NCI-H2029 treated with DMSO at 0.1 percent for 48 hours (cell line): ENCODE measurements at places on chromosomes 1 and 21.

- no peak for DNase-seq
These were observed 111.9 kb downstream of the GLIS1 start for GRCh38 chr1:53627031-53627430.

GRCh38 chr1:226125097-226125630 is 61.4 kb downstream of the ACBD3 start:
- peak; percentile 34 for DNase-seq

- DNase-seq, result no peak
These were observed 6.2 kb downstream of the TMEM125 start for GRCh38 chr1:43275826-43276620.

DNA sequence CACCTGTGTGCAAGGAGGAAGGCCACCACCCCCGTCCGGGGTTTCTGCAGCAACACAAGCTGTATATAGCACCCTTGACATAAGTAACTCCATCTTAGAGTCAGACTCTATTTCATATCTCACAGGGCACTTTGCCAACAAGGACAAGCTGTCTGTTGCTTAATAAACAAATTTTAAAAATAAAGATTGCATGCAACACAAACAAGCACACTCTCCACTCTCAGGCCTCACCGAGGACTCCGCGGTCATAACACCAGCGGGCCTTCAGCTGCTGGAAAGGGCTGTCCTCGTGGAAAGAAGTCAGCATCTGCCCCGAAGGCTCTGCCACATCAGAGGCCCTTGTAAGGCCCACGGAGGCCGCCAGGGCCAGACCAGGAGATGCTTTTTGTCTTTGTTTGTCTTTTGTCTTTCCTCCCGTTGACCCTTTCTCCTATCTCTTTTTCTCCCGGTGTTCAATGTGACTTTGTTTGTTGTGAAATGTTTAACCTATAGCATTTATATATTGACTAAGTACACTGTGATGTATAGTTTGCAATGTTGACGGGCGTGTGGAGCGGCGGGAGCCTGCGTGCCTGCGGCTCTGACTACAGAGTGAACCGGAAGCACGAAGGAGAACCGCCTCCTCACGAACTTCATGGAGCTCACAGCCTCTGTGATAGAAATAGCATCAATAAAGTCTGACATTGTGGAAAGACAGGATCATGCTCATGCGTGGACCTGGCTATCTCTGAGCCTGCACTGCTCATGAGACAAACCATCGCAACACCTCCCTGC is 24.1 kb downstream of the MEGF6 start:
- DNase-seq, result no peak

GRCh38 chr1:1088801-1089680 is 14.9 kb upstream of the RNF223 start:
- DNase-seq, result no peak

- no peak for DNase-seq
These were observed 134.7 kb upstream of the VANGL1 start for GRCh38 chr1:115506924-115507589.

GRCh38 chr1:15196807-15197530 is 43.4 kb downstream of the TMEM51 start:
- DNase-seq, result no peak

DNA sequence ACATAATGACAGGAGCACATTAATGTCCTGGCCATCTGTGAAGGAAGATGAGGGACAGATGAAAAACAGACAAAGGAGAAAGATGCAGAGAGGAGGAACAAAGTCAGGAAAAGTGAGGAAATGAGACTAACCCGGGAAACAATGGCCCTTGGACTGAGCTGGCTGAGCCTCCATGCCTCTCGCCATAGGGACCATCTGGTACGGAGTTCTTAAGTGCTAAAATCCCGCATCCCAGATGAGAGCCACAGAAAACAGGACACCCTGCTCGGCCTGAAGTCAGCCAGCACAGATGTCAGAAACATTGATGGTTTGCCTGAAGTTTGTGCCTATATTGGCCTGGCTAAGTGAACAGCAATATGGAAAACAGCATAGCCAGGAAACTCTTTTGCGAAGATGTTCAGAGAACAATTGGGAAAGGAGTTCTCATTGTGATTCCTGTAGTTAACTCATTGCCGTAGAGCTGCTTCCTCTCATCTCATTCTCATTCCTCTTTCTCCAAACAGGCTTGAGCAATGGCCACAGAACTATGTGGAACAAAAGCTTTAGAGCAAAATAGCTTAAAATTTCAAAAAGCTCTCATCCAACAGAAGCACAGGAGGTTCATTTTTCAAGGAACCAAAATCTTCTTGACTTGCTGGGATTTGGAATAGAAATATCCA is 96.6 kb downstream of the ASTN1 start:
- DNase-seq, result no peak

GRCh38 chr1:162327788-162328165 is 48.9 kb downstream of the SPATA46 start:
- no peak for DNase-seq

DNA sequence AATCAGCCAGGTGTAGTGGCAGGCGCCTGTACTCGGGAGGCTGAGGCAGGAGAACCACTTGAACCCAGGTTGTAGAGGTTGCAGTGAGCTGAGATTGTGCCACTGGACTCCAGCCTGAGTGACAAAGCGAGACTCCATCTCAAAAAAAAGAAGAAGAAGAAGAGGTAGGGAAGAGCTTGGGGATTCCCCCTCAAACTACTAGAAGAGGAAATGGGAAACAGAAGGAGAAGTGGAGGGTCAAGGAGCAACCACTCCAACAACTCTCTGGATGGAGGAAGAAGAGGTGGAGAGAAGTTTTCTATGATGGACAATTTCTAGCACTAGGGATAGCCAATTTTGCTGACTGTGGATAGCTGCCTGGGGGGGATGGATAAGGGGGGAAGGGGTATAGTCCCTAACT is 14.9 kb upstream of the SLAMF9 start:
- DNase-seq, result no peak

- no peak for DNase-seq
These were observed 68.0 kb downstream of the FAAP20 start for GRCh38 chr1:2126331-2127186.

- DNase-seq, result no peak
These were observed 58.9 kb downstream of the C1orf94 start for GRCh38 chr1:34235594-34235993.

- DNase-seq, result no peak
These were observed 19.5 kb upstream of the PSMB2 start for GRCh38 chr1:35660581-35661473.

- DNase-seq, result peak; percentile 84
These were observed at the start of gene VPS45 for GRCh38 chr1:150067184-150068108. TSS of gene VPS45 (plus strand) at chr1:150067776. CDS start at chr1:150067858, 82 bp downstream.

DNA sequence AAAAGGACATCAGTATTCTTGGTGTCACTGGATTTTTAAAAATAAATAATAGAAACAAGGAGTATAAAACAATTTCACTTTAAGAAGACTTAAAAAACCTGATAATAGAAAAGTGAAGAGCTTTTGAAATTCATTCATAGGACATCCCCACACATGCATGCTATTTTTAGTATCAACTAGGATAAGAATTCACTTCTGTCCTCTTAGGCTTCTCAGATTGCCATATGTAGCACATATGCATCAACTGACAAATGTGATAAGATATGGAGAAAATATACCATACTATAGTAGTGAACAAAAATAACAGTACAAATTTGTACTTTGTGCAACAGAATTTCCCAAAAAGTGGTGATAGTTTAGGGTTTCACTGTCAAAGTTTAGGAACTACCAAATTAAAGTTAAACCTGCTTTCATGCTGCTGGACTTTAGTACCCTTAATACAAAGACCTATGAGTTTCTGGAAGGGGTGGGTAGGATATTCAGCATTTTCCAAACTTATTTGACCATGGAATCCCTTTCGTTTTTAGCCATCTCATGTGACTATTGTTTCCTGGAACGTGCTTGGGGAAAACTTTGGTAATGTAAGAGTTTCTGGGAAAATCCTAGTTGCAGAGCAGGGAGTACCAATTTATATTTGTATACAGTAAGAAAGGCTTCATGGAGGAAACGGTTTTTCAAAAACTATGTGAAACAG is 19.8 kb downstream of the RPRD2 start:
- DNase-seq, result no peak

DNA sequence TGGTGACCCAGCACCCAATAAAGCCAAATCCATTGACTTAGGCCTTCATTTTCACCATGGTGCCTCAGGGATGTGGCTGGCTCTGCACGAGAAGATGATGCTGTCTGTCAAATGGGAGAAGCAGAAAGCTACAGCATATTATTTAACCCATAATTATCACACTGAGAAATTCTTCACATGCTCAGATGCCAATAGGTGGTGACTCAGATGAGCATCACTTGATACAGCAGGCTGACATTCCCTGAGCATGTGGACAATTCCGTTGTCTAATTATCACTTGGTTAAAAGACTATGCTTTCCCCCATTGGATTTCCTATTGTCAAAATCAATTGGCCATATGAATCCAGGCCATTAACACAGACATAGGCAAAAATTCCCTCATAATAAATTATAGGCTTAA is 44.0 kb upstream of the HSD3B1 start:
- no peak for DNase-seq

GRCh38 chr21:39221282-39221996 is 38.2 kb upstream of the PSMG1 start:
- DNase-seq, result no peak

GRCh38 chr1:230646710-230647302 is 4.5 kb downstream of the COG2 start:
- DNase-seq, result no peak

GRCh38 chr1:214900590-214900989 is 181.9 kb upstream of the KCNK2 start:
- DNase-seq, result no peak

DNA sequence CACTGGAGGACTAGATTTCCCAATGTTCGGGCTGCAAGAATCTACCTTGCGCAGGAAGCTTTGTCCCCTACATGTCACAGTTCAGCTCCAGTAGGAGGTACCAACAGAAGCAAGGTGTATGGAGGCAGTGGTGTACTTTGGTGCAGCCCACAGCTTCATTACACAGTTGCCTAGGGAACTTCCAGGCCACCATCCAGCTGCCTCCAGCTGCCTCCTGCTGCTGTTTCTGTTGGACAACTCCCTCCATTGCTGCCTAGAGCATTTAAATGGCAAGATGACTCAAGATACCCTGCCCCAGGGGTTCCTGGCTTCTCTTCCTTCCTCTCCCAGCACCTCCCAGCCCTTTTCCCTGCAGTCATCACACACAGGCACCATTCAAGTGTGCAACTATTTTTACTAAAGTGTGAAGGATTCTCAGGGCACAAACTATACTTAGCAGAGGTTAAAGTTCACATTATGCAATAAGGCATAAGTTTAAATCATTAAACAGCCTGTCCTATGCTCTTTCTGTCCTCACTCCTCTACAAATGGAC is 39.0 kb upstream of the ATP1A1 start:
- no peak for DNase-seq

- DNase-seq, result no peak
These were observed 562 bp downstream of the SYTL1 start for GRCh38 chr1:27342391-27342777.

GRCh38 chr1:51990478-51990965 is at the start of gene RAB3B:
TSS of gene RAB3B (minus strand) at chr1:51990700. CDS start at chr1:51977117, 13,583 bp downstream.
- peak; percentile 77 for DNase-seq

GRCh38 chr1:26361605-26362122 is 7.7 kb upstream of the CRYBG2 start:
- DNase-seq, result no peak

GRCh38 chr1:210730023-210730422 is 401.3 kb downstream of the HHAT start:
- DNase-seq, result no peak

DNA sequence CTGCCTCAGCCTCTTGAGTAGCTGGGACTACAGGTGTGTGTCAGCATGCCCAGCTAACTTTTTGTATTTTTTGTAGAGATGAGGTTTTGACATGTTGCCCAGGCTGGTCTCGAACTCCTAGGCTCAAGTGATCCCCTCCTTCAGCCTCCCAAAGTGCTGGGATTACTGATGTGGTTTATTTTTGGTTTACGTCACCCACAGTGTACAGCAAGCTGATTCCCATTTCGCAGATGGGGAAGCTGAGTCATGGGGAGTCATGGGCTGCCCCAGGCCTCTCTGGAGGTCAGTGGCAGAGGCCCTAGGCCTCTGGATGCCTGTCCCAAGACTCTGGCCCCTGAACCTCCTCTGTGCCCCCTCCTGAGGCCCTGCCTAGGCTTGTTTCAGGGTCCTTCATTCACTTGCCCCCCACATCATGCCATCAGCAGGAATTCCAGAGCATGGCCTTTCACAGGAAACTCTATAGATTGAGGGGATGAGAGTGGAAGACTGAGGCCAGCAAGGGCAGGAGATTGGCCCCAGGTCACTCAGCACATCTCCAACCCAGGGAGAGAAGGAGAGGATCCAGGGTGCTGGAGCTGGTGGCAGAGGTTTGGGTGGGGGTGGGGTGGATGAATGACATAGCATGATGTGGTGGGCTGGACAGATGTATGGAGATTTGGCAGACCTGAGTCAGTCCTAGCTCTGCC is 266.0 kb downstream of the PTPRU start:
- DNase-seq, result no peak

DNA sequence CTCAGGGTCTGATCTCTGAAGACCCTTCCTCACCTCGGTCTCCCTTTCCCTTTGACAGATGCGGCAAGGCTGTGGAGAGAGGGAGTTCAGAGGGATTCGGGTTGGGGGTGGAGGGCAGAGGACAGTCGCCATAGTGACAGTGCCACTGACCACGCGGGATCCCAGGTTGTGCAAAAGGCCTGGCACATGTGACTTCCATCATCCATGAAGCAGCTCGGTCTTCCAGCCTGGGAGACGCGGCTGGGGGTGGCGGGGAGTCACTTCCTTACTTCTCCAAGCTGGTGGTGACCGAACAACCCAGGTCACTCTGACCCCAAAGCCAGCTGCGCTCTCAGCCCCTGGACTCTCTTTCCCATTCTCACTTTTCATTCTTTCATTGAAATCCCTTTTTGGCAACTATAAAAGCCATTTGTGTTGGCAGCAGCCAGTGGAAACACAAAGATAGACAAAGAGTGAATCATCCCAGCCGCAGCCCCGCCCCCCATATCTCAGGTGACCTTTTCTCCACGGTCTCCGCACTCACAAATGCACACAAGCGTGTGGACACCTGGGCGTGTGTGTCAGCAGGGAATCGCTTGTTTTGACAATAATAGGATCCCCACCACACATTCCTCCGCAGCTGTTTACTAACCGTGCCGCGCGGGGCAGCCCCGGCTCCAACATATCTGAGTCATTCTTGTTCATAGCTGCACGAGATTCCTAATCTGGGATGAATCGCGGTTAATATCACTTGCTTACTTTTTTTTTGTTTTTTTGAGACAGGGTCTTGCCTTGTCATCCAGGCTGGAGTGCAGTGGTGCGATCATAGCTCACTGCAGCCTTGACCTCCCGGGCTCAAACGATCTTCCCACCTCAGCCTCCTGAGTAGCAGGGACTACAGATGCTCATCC is 68.3 kb downstream of the DHRS3 start:
- DNase-seq, result peak; percentile 18

GRCh38 chr1:205928317-205928716 is 14.9 kb downstream of the SLC26A9 start:
- no peak for DNase-seq

GRCh38 chr1:193285641-193286040 is 99.2 kb upstream of the B3GALT2 start:
- no peak for DNase-seq

GRCh38 chr21:46097336-46098293 is at the start of gene COL6A2:
TSS of gene COL6A2 (plus strand) at chr21:46098112.
- no peak for DNase-seq
